T-cell (primary cell): ENCODE measurements at places on chromosomes 7 and 10.

DNA sequence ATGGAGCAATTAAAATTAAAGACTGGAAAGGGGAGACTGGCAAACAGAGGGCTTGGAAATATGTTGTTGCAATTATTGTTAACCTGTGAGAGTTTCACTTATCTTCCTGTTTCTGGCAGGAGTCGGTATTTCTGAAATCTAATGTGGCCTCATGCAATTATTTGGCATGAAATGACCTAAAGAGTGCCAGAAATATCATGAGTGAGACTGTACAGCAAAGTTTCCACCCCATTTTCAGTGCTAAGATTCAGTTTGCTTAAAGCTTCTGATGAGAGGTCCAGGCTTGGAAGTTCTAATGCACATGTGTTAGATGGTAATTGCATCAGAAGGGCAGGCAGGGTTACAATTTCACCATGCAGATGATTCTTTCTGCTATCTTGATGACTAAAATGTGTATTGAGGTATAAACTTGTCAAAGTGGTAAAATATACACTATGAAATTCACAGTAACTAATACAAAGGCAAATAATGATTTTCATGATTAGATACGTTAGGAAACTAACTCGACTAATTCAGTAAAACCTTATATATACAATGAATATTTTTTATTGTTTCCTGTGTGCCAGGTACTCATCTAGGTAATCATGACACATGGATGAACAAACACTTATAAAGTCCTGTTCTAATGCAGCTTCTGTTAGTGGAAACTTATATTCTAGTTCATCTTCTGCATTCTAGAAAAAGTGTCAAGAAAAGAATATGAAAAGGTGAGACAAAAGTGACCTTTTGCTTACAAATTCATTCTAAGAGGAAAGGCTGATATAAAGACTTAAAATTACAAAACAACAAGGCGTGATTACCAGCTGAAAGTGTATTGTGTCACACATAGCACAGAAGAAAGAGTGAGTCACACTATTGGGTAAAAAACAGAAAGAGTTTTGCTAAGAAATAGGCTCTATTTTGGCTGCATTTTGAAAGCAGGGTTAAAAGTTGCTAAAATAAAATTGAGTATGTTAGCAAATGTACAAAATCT lies 533.4 kb upstream of the SEMA3D start:
- DNase-seq, result no peak

GRCh38 chr10:131363416-131363815 lies 51.9 kb upstream of the TCERG1L start:
- no peak for DNase-seq

DNA sequence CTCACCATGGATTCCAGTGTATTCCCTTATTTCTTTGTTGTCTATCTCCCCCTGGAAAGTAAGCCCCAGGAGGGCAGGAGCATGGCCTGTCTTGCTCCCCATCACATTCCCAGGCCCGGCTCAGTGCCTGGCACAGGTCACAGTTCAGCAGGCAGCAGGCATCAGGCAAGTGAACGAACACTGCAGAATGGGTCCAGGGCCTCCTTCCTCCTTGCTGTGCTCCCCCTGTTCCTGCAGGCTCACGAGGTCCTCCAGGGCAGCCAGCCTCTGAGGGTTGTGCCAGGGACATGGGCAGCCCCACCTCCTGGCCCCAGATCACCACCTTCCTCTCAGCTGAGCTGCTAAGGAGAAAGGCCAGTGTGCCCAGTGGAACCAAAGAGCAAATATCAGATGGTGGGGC lies 41.8 kb downstream of the PDLIM1 start:
- DNase-seq, result no peak

GRCh38 chr7:127678947-127679346 lies 27.0 kb downstream of the SND1 start:
- DNase-seq, result no peak

DNA sequence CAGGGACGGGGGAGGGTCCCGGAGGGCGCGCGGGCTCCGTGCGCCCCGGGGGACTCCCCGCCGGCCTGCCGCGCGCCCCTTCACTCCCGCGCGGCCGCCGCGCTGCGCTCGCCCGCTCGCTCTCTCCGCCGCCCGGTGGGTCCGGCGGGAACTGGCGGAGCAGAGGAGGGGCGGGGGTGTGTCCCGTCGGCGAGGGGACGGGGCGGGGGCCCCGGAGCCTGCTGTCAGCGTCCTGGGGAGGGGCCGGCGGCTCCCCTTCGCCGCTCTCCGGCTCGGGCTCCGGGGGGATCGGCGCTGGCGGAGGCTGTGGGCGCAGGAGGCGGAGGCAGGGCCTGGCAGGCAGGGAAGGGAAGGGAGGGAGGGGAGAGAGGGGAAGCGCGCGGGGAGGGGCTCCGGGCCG lies at the start of gene SH3PXD2A:
Gene SH3PXD2A, minus strand, starts transcription at position 153 of the 400 bp plus-strand sequence. CDS start 310 bp downstream, outside the sequence.
- peak; percentile 11 for DNase-seq

- no peak for DNase-seq
Measured at GRCh38 chr7:121730869-121731268, 142.1 kb upstream of the PTPRZ1 start.

GRCh38 chr7:66901941-66902843 lies 18.8 kb upstream of the TMEM248 start:
- no peak for DNase-seq

- DNase-seq, result peak; percentile 59
Measured at GRCh38 chr7:50304129-50304910, at the start of gene IKZF1. Gene IKZF1, plus strand, starts transcription at chr7:50304716. Its CDS starts 14,346 bp downstream, at chr7:50319062.

- no peak for DNase-seq
Measured at GRCh38 chr10:117740691-117741222, 198.2 kb downstream of the EMX2 start.

DNA sequence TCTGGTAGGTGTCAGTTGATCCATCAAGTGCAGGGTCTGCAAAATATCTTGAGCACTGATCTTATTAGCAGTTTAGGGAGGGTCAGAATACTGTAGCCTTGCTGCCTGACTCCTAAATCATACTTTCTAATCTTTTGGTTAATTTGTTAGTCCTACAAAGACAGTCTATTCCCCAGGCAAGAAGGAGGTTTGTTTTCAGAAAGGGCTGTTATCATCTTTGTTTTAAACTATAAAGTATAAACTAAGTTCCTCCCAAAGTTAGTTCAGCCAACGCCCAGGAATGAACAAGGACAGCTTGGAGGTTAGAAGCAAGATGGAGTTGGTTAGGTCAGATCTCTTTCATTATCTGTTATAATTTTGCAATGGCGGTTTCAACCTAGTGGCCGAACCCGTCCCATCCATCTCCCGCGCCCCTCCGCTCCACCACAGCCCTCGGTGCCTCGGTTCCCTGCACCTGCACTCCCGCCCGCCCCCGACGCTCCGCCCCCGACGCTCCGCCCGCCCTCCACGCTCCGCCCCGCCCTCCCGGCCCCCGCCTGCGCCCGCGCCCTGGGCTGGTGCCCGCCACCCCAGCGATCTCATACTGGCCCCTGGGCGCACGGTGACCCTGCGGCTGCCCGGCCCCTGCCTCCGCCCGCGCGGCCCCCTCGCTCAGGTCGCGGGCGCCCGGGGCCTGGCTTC lies at the start of gene ADCK2:
Gene ADCK2, plus strand, starts transcription at position 564 of the 681 bp plus-strand sequence. CDS start 386 bp downstream, outside the sequence.
- DNase-seq, result peak; percentile 78

DNA sequence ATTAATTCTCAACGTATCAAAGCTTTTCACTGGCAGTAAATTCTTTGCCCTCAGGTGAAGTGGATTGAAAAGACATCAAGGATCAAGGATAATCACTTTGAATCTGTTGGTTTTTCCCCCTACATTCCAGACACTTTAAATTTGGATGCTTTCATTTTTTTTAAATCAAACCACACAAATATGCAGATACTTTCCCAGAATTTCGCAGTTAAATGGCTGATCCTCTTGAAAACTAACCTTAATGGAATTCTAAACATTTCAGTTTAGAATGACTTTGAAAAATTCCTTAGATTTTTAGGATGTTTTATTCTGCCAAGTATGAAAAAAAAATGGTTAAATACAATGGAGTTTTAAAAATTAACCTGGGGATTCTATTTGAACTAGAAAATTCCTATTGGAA lies 325.9 kb downstream of the GFRA1 start:
- DNase-seq, result no peak

DNA sequence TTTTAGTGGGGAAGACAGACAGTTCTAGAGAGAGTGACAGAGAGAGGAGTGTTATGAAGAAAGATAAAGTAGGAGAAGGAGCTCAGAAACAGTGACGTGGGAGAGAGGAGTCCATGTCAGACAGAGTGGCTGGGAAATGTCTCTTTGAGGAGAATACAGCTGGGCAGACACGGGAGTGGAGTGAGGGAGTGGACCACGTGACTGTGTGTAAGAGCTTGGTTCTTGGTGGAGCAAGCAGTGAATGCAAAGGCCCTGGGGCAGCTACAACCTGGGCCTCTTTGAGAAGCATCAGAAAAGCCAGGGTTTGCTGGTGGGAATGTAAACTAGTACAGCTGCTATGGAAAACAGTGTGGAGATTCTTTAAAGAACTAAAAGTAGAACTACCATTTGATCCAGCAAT lies 11.9 kb upstream of the PLEKHS1 start:
- DNase-seq, result no peak

- peak; percentile 22 for DNase-seq
Measured at GRCh38 chr10:129101232-129101980, 365.6 kb upstream of the MGMT start.

DNA sequence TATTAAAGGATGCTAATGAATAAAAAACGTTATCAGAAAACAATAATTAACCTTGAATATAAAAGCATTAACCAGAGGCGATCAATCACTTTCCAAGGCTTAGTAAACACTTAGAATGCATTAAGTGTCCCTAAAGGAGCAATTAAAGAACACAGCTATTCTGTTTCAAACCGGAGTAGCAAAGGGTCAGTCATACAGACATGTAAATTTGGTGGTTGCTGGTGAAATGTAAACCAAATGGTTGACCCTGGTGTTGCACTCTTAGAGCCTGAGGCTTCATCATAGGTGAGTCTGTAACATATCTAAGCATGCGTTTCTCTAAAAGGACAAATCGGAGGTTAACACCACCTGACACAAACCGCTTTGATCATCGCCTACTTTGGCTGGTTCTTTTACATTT lies 1280.1 kb downstream of the TYW1 start:
- DNase-seq, result no peak

DNA sequence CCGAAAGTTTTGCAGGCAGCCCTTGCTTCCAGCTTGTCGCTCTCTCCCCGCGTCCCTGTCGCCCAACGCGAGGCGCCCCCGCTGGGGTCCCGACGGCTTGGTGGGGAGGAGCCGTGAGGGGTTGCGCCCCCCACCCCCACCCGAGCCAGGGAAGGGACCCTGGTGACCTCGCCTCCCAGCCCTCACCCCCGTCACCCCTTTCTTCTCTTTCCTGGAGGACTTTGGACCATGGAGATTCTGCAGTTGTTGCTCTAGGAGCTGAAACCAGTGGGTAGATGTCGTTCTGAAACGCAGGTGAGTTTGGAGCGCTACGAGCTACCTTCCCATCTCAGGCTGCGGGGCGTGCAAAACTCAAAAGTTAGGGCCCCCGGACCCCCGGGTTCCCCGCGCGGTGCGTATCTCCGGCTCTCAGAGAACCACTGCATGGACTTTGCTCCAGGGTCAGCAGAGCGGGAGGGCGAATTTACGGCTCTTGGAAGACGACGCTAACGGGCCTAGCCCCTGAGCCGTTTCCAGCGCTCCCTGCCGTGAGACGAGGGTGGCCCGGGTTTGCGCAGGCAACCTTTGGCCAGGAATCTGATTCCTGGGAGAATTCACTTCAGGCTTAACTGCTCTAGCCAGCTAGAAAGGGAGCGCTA lies 684 bp upstream of the ATXN7L1 start:
- no peak for DNase-seq

- no peak for DNase-seq
Measured at GRCh38 chr10:31147210-31147608, 115.5 kb upstream of the ZNF438 start.

GRCh38 chr7:44104860-44105771 lies 971 bp downstream of the AEBP1 start:
- DNase-seq, result no peak

DNA sequence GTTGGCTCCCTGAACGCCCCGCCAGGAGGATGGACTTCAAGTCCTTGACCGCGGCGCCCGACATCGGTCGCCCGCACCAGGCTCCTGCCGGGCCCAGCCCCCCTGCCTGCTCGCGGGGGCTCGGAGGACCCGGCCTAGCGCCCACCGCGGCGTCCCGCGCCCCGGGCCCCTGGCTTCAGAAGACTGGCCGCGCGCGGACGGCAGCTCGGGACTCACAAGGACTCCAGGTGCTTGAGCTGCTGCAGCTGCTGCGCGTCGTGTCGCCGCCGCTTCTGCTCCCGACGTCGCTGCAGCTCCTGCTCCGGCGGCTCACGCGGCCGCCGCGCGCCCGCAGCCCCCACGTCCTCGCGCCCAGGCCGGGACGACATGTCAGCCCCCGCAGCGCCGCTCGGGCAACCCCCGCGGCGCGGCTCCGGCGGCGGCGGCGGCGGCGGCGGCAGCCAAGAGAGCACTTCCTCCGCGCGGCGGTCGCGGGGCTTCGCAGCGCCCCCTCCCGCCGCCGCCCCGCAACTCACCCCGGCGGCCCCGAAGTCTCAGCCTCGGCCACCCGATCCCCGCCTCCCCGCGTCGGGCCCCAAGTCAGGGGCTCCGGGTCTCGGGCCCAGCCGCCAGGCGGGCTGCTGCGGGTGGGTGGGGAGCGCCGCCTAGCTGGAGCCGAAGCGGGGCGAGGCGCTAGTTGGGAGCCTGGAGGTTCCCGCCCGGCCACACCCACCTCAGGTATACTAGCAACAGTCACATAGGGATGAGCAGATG lies at the start of gene RP9:
Gene RP9, minus strand, starts transcription at position 400 of the 753 bp plus-strand sequence. Its CDS starts 32 bp downstream, at position 368.
- DNase-seq, result peak; percentile 60

DNA sequence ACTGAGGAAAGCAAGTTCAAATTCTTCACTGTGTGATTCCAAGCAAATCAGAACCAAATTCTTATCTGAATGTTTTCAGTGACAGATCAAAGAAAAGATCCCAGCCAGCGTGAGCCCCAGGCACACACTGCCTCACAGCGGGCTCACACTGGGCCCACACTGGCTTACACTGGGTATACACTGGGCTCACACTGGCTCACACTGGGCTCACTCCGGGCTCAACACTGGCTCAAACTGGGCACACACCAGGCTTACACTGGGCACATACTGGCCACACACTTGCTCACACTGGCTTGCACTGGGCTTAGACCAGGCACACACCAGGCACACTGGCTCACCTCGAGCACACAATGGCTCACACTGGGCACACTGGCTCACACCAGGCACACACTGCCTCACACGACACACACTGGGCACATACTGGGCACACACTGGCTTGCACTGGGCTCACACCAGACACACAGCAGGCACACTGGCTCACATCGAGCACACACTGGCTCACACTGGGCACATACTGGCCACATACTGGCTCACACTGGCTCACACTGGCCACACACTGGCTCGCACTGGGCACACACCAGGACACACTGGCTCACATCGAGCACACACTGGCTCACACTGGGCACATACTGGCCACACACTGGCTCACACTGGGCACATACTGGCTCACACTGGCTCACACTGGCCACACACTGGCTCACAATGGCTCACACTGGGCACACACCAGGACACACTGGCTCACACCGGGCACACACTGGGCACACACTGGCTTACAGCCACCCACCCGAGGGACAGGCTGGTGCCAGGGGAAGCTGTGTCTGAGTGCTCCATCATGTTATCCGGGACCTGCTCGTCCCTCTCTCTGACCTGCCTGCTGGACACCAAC lies 156.3 kb downstream of the PTPRN2 start:
- no peak for DNase-seq
